ENCODE measurements at places on chromosomes 12 and 14.

DNA sequence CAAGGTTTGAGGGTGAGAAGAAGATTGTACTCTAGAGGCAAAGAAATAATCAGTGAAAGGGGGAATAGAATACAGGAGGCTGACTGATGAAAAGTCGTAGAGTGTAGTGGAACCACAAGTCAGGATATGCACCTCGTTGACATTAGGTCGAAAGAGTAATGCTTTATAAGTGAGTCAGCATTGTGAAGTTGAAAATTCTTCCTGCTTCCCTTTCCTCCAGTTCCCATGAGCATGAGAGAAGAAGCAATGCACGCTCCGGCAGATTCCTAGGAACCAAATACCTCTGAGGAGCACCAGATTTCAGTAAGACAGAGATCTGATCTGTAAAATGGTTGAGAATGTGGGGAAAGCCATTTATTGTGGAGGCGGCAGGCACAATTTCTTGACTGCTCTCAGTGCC is 16.5 kb downstream of the CCER1 start:
- DNase-seq, result no peak

DNA sequence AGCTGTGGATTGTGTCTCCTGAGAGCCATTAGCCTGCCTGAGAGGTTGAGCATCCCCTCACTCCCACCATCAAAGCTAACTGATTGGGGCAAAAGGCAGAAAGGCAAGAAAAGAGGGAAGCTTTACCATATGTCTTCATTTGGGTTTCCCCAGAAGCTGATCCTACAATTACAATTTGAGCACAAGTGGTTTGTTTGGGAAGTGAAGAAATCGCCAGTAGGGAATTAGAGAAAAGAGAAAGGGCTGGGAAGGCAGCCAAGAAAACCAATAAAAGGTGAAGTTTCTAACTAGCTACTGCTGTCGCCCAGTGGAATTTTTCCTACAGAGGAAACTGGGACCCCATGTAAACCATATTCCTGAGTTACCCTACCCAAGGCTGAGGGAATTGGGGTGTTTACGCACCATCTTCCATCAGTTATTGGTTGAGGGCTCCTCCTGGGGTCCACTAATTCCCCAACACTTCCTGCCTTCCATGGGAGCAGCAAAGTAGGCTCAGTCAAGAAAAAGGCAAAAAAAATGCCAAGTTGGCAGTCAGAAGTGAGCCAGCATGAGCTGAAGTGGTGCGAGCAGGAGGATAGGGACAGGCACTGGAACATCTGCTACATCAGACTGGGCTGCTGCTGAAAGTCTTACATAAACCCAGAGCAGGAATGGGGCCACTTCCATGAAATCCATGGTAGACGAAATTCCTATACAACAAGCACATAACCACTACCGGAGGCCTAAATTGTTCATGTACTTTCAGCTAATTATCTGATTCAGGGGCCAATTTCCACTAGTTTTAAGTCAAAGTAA is 17.3 kb downstream of the KCNK10 start:
- DNase-seq, result peak; percentile 22

- DNase-seq, result no peak
These were observed 8.2 kb downstream of the SPRYD3 start for GRCh38 chr12:53070877-53071492.

- no peak for DNase-seq
These were observed 19.0 kb downstream of the SCARB1 start for GRCh38 chr12:124844411-124845397.

- no peak for DNase-seq
These were observed 13.3 kb upstream of the TMCC3 start for GRCh38 chr12:94663702-94664101.

All from NCI-H1105 (cell line).